ENCODE measurements at places on chromosomes 6 and 20.

DNA sequence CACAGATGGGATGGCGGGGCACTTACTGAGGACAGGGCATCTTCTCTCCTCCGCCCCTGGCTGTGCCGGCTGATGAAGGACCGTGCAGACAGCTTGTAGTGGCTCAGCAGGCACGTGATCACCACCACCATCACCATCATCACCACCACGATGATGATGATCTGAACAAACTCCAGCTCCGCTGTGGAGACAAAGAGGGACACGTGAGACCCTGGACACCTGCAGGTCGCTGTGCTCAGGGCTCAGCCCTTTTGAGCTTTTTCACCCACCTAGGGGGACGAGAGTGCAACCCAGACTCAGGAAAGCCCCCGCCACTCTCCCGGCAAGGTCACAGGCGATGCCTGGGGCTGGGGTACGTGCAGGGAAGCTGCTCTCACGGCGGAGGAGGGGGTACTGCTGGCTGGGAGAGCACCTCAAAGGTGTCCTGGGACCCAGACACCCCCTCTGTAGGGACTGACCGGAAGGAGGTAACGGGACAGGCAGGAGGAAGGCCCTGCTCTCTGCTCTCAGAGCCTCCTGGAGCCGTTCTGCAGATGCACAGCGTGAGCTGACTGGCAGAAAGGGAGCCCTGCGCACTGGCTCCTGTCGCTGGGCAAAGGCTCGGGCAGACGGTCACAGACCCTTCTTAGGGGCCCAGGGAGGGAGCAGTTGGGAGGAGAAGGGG lies 39.4 kb upstream of the ZBP1 start:
- DNase-seq, result no peak

DNA sequence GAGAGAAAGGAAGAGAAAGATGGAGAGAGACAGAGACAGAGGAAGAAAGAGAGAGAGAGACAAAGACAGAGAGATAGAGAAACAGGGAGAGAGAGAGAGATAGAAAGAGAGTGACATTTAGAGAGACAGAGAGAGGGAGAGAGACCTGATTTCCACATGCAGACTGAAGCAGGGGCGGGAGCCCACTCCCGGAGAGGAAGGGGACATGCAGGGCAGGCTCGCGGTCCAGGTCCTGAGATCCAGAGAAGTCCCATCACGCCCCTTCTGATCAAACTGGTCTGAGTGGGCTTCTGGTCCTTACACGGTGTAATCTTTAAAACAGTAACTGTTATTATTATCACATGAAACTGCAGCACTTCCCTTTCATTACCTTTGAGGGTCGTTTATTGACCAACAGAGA lies 62.2 kb downstream of the PHACTR3 start:
- DNase-seq, result no peak

GRCh38 chr6:31135710-31136109 lies 3.2 kb downstream of the PSORS1C2 start:
- no peak for DNase-seq

GRCh38 chr20:36642136-36642535 lies 3.9 kb downstream of the SLA2 start:
- DNase-seq, result no peak

- no peak for DNase-seq
These were observed 60.9 kb downstream of the FYN start for GRCh38 chr6:111812060-111813038.

DNA sequence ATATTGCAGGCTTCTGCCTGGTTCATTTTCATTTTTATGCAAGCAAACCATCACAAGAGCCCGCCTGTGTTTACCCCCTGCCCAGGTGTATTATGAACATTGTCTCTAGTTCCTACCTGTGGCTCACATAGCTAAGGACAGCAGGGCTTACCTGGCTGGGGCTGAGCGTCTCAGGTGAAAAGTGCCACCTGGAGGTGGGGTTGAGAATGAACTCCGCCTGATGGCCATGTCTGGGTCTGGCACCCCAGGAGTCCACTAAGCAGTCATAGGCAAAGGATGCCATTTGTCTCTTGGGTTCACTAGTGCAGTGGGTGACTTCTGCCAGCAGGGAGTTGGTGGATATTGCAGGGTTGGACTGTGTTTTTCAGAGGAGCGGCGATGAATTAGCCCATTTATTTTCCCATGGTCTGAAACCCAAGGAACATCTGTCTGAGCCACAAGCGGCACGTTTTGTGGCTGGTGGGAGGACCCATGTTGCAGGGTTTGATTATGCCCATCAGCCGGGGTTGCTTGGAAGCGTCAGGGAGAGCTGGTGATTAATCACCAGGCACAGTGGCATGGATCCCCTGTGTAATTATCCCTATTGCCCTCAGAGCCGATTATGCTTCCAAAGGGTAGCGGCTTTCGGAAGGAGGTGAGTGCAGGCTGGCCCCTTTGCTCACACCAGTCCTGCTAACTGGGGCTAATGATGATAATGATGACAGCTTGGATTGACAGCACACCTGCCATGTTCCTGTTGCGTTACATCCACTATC lies 92.1 kb downstream of the CDH26 start:
- no peak for DNase-seq
